GM23248 (cell line): ENCODE measurements at places on chromosomes 7 and 10.

DNA sequence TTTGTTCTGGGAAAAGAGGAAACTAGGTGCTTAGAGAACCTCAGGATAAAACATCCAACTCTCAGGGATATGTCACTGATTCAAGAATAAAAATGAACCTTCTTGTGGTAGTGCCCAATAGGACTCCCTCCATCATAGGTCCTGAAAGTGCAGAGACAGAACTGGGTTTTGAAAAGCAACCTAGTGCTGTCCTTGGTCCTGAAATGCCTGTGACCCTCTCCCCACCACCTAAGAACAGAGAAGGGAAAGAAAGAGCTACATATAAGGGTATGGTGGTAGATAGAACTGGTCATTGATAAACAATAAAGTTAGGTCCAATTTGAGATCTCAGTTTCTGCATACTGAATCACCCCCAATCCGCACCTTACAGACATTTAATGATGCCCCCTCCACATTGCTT is 953.3 kb downstream of the XPNPEP1 start:
- peak; percentile 53 for DNase-seq

DNA sequence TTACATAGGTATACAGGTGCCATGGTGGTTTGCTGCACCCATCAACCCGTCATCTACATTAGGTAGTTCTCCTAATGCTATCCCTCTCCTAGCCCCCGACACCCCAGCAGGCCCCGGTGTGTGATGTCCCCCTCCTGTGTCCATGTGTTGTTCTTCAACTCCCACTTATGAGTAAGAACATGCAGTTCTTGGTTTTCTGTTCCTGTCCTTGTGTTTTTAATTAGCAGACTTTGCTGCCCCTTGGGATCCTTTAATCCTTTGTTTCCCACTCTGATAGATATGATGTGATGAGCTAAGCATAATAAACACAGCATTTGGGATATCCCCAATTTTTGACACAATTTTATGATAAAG is 71.1 kb upstream of the PALS2 start:
- no peak for DNase-seq

- no peak for DNase-seq
Observed at GRCh38 chr7:47804767-47805545, 143.3 kb downstream of the PKD1L1 start.

DNA sequence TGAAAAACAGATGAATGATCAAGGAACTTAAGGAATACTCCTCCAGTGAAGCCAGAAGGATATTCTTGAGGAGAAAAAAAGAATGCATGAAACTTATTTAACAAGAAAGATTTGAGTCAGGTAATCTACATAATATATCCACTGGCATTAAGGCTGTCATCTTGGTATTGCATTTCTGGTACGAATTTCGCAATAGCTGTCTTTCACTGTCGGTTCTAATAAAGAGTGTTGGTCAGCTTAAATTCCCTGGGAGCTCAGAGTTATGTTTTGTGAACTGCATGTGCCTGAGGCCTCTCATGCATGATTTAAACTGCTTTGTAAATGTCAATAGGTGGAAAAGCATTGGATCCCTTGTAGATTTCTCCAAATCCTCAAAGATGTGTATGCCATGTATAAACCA is 565.3 kb upstream of the GALNT17 start:
- no peak for DNase-seq

GRCh38 chr7:141634065-141634464 is 67.9 kb downstream of the DENND11 start:
- DNase-seq, result no peak
